ENCODE measurements at places on chromosomes 16 and 17. TPM values are rescaled to one million over a fixed set of nuclear protein-coding genes. Genes with fewer than 3 reads are reported as not detected.

Gene SOX15
- 0.69 TPM for total RNA-seq

- no peaks in the 10 kb centered on the region for H3K27me3 ChIP-seq
- H3K4me1 ChIP-seq = peaks cover 2% of the 10 kb centered on the region
- no peak overlapping the region for H3K4me3 ChIP-seq
- DNase-seq = no peak
Observed at GRCh38 chr17:6544011-6544370, 12.4 kb downstream of the PITPNM3 start.

Gene MYH2
- not detected for total RNA-seq

GRCh38 chr17:66476014-66476413, 173.6 kb downstream of the PRKCA start:
- H3K36me3 ChIP-seq = no peaks in the 10 kb centered on the region
- H3K4me1 ChIP-seq = peaks cover 37% of the 10 kb centered on the region
- H3K27me3 ChIP-seq = no peaks in the 10 kb centered on the region
- no peak overlapping the region for H3K27ac ChIP-seq
- H3K4me3 ChIP-seq = no peak overlapping the region

DNA sequence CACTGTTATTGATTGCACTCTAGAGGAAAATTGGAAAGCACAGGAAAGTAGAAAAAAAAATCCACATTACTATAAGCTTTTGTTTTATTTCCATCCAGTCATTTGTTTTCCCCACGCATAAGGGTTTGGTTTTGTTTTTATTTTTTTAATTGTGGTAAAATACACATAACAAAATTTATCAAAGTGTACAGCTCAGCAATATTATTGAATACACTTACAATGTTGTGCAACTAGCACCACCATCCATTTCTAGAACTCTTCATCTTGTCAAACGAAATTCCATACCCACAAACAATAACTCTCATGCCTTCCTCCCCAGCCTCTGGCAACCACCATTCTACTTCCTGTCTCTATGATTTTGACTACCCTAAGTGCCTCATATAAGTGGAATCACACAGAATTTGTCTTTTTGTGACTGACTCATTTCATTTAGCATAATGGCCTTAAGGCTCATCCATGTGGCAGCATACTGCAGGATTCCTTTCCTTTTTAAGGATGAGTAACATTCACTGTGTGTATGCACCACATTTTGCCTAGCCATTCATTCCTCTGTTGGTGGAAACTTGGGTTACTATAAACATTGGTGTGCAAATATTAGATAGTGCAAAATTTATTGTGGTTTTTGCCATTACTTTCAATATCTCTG, 11.1 kb downstream of the SPPL2C start:
- no peaks in the 10 kb centered on the region for H3K36me3 ChIP-seq
- H3K4me1 ChIP-seq = no peaks in the 10 kb centered on the region
- no peak overlapping the region for H3K4me3 ChIP-seq
- no peaks in the 10 kb centered on the region for H3K27me3 ChIP-seq
